Kidney (tissue), 22 donors: ENCODE measurements at places on chromosomes 2 and 18. TPM values are rescaled to one million over a fixed set of nuclear protein-coding genes. Genes with fewer than 3 reads are reported as not detected.

DNA sequence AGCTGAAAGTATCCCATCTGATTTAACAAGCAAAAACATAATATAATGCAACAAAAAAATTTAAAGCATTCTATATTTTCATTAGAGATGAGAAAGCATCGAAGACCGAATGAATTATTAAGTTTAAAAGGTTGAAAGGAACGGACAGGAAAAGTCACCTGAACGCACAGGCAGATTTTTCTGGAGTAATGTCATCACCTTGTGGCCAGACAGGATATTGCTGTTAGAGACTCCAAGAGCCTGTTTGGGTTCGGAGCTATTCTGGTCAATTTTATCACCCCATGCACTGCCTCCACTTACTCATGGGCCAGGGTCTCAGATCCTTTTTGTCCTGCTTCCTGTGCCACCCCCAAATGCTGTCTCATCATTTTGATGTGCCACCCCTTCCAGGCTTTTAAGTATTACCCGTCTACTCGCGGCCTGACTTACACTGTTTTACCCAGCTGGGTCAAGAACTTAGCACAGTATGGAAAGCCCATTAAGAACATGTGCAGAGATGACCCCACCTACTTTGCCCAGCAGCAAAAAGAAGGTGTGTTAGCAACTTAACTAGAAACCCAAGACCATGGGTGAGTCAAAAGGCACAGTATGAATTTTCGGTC is 27.3 kb downstream of the GKN2 start:
- no peak overlapping the region for H3K27ac ChIP-seq
- no peaks in the 10 kb centered on the region for H3K4me1 ChIP-seq
- peak; percentile 66 for DNase-seq
- H3K36me3 ChIP-seq = no peaks in the 10 kb centered on the region

Gene DSC2
- total RNA-seq = 19.8 TPM

DNA sequence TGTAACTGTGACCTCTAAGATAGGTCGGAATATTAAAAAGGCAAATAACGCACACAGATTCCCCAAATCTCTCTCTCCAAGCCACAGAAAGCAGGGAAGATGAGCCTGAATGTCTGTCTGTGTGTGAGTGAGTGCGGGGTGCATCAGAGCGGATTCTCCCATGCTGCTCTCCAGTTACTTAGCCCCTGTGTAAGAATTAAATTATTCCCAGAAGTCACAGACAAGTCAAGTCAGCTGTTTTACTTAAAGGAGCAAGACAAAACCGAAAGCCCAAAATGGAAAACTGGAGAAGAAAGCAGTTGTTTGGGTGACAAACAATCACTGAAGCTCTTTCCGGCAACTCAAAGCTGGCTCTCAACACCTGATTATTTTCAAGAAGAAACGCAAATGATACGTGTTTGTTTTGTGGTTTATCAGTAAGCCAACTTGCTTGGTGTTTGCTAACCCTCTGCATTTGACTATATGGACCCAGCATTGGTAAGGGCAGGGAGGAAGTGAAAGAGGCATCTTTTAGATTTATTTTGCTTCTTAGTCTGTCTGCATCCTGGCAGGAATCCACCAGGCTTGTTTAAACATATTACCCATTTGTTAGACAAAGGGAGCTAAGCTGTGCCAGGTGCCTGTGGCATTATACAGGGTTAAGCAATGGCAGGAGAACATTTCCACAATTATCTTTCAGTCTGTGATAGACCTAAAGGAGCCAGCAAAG is 121.5 kb upstream of the CREB1 start:
- H3K27me3 ChIP-seq = no peaks in the 10 kb centered on the region
- H3K4me3 ChIP-seq = no peak overlapping the region
- H3K4me1 ChIP-seq = no peaks in the 10 kb centered on the region

DNA sequence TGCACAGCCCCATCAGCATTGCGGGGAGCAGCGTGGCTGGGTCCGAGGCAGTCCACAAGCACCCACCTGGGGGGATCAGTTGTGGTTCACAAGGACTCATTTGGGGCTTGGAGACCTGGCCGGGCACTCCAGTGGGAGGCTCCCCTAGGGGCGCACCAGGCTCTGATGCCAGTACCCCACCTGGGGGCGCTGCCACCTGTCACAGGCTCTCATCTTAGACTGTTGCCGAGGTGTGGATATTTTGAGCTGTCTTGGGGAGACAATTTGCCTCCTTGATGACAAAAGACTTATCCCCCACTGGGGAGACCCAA is 3.0 kb downstream of the ADRA2B start:
- H3K27ac ChIP-seq = no peak overlapping the region
- H3K4me1 ChIP-seq = no peaks in the 10 kb centered on the region
- no peak for DNase-seq
- H3K36me3 ChIP-seq = no peaks in the 10 kb centered on the region
- H3K4me3 ChIP-seq = no peak overlapping the region
- H3K27me3 ChIP-seq = no peaks in the 10 kb centered on the region

Gene MYL1
- not detected for total RNA-seq

Gene ARHGEF33
- total RNA-seq = 2.3 TPM

- H3K4me1 ChIP-seq = no peaks in the 10 kb centered on the region
- H3K27ac ChIP-seq = no peak overlapping the region
- H3K4me3 ChIP-seq = no peak overlapping the region
- peaks cover 22% of the 10 kb centered on the region for H3K36me3 ChIP-seq
Observed at GRCh38 chr2:217797661-217798069, 205.1 kb downstream of the TNS1 start.
